Nephron progenitor cell (in vitro differentiated cells): ENCODE measurements at places on chromosomes 11 and 22.

DNA sequence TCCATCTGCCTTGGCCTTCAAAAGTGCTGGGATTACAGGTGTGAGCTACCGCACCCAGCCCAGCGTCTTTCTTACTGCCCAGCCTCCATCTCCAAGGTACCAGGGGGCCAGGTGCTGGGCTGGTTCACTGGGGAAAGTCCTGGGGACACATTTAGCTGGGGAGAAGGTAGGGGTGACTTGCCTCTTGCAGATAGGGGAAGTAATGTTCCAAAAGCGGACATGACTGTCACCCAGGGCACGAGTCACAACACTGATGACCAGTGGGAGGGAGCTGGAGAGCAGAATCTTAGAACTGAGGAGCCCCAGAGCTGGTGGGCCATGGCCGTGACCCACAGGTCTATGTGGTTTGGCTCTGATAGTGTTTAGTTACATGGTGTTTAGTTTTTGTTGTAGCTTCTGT lies 2.4 kb upstream of the SLC15A3 start:
- DNase-seq = no peak

DNA sequence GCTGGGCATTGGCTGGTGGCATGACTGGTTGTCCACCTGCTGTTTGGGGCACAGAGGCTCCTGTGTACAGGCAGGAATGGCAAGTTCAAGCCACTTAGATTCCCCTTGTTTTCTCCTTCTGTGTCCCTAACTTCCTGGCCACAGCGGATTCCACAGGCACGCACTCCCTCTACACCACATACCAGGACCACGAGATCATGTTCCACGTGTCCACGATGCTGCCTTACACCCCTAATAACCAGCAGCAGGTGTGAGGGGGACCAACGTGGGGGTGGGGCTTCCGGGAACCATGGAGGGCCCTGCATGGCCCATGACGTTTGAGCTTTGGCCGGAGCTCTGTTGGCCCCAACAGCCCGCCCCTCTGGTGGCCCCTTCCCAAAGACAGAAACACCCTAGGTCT lies 7.8 kb downstream of the SIPA1 start:
- no peak for DNase-seq

DNA sequence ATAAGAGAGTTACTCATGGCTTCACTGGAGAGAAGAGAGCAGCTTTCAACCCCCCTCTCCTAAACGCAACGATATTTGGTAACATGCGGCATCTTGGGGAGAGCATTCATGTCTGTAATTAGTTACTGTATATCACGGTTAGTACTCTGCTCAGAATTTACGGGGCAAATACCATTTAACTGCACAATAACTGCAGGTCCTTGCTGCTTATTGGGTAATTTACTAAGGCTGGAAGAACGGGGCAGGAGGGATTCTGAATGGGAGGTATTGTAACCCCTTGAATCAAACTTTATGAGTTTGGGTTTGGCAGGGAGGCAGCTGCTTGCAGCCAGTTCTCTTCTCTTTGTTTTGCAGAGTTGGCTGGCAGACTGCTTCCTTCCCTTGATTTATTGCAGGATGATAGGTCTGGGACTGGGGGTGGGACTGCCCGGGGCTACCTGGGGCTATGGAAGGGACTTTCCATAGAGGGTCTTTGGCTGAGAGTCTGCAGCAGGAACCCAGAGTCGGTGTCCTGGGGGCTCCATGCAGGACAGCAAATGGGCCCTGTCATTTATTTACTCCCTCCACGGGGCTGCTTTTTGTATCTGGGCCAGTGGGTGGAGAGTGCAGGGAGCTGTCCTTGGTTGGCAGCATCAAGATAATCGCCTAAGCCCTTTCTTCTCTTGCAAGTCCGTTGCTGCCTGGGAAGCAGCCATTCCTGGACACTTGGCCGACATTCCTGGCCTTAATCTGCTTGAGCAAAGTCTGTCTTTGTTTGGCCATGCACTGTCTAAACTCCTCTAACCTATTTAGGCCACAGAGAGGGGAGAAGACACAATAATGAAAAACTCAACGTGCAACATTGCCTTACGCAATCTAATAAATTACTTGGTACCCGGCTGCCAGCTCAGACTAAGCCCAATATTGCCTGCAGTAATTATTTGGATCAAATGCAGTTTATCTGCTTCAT lies 188.9 kb downstream of the ST3GAL4 start:
- DNase-seq = peak; percentile 64

- DNase-seq = no peak
These were observed 75.1 kb downstream of the BMAL1 start for GRCh38 chr11:13352711-13353110.

GRCh38 chr22:33124471-33124870 lies 66.3 kb upstream of the SYN3 start:
- DNase-seq = no peak

DNA sequence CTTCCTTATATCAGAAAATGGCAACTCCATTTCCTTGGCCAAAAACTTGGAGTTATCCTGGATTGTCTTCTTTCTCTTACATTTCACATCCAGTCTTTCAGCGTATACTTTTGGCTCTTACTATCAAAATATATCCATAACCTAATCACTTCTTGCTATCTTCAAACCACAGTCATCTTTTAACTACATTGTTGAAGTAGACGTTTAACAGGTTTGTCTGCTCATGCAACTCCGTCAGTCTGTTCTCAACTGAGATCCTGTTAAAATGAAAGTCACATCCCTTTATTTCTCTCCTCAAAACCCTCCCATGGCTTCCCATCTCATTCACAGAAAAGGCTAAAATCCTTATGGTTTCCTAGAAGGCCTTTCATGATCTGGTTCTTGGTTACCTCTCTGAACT lies 41.9 kb downstream of the UVRAG start:
- DNase-seq = no peak

GRCh38 chr11:70135142-70135541 lies 57.0 kb downstream of the ANO1 start:
- DNase-seq = no peak

DNA sequence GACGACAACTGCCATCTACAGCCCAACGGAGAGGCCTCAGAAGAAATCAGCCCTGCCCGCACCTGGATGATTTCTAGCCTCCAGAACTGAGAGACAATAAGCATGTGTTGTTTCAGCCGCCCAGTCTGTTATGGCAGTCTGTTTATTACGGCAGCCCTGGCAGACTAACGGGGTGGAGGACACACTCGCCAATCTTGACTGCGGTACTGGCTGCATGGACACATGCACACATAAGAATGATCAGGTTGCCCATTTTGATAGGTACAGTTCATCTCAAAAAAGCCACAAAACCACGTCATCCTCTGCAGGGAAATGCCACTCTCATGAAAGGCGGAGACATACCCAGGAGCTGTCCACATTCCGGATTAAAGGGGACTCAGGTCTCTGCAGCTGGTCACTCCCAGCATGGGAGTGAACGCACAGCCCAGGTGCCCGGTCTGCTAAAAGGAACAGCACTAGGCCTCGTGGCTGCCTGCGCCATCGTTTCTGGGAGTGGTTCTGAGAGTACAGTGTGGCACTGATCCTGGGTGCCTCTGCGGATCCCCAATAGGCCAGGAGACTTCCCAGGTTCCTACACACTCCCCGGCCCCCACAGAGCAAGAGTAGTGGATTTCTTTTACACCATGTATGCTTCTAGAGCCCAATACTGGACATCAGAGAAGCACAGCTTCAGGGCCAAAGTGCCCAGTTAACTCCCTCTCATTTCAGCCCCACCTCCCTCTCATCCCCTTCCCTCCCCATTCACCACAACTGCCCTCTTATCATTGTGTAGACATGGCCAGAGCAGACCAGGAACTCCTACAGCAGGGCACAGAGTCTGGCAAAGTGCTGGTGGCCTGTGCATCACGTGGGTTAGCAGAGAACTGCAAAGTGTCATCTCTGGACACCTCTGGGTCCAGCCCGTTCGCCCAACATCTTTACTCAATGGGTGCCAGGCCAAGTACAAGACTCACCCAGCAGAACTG lies 11.7 kb upstream of the COMT start:
- DNase-seq = no peak

GRCh38 chr11:1892116-1892515 lies 421 bp upstream of the PRR33 start:
- DNase-seq = no peak

GRCh38 chr11:130720232-130721022 lies 195.9 kb downstream of the SNX19 start:
- no peak for DNase-seq
